ENCODE measurements at places on chromosomes 5 and 9.

- DNase-seq: no peak
Measured at GRCh38 chr5:156477196-156477595, 150.2 kb downstream of the SGCD start.

DNA sequence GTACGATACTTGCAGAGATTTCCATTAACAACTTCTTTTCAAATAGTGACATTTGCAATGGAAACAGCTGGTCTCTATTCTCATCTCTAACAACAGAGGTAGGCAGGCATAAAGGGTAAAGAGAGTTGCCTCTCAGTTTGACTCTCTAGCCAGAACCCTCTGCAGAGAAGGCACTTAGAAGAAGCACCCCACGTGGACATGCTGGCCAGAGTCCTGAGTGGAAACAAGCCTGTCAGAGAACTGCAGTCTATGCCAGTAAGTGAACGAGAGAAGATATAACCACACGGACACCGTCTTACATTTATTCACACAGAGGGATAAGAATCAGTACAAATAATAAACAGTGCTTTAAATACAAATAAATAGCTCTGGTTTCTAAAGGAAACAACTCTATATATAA is 11.0 kb upstream of the LHX6 start:
- DNase-seq: no peak

DNA sequence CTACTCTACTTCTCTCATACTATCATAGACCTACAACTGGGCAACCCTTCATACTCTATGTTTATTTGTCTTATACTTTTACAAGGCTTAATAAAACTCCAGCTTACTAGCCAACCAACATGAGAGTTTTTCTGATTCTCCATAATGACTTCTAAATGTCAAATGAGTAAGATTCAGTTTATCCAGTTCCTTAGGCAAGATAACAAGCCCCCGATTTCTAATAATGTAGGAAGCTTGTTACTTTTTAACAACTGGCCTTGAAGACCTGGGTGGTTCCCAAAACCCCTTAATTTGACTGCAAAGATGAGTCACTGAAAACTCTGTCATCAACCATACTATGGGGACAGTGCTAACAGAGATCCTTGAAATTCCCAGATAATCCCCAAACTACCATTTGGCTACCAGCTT is 294.6 kb upstream of the ACTBL2 start:
- DNase-seq: no peak

- DNase-seq: no peak
Measured at GRCh38 chr5:53397141-53397757, 83.2 kb upstream of the FST start.

DNA sequence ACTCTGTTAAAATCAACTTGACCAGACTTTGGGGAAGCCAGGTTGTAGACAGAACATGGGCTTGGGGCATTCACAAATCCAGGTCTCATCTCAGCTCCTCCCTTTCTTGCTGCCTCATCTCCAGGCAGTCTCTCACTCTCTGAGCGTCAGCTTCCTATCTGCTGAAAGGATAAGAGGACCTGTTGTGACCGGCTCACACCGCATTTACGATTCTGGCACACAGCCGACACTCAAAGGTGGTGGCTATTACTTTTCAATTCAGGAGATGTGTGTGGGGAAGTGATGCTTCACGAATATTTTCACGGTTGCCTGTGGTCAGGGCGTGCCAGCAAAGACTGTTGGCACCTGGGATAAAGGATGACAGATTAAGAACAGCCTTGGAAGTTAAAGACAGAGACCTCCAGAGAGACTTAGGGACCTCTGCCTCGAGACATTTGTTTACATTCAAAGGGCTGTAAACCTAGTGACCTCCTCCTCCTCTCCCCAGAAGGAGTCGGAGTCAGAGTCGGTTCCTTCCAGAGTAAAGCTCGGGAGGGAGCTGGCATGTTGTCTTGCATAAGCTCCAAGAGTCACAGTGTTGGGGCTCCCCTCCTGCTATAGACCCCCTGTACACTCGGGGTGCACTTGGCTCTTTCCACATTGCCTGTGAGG is 83.2 kb downstream of the AK8 start:
- peak; percentile 69 for DNase-seq

DNA sequence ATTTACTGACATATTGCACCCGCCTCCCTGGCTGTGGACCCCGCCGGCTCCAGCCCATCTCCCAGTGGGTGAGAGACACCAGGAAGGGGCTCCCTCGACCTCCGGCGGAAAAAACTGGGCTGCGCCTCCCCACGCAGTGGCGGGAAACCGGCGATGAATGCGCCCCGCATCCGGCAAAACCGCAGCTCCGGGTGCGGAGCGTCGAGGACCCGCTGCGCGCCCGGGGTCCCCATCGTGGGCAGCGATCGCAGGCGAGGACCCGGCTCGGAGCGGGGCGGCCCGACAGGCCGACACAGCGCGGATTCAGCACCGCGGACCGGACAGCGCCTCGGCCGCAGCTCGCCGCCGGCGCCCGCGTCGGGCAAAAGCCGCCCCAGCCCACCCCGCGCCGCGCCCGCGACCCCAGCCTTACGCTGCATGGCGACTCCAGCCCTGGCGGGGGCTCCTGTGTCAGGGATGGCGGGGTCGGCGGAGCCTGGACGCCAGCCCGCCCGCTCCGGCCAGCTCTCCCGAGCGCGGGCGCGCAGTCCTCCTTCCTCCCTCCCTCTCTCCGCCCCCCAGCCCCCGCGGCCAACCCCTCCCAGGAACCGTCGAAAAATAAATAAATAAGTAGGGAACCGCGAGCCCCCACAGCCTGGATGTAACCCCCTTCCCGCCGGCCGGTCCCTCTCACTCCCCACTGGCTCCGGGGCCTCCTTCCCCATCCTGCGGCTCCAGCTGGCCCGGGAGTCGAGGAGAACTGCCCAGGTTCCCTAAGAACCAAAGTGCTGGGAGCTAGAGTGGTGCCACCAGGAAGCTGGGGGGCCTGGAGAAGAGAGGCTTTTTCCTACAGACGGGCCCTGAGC is 3.1 kb downstream of the LHX3 start:
- DNase-seq: peak; percentile 56

GRCh38 chr9:14320271-14321181 is 6.6 kb upstream of the NFIB start:
- DNase-seq: no peak

DNA sequence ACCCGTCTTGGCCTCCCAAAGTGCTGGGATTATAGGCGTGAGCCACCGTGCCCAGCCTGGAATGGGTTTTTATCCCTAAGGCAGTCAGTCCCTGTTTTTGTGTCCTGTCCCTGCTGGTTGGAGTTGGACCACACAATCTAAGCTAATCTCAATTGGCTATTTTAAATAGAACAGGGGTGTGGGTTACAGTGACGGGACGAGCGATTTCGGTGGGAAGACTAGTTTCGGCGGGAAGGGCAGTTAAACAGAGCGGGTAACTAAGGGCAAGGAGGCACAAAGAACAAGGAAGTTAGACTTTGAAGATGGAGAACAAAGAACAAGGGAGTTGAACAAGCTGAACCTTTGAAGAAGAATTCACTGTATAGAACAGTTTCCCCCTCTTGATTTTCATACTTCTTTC is 1.4 kb downstream of the GTF3C5 start:
- DNase-seq: no peak

- no peak for DNase-seq
Measured at GRCh38 chr5:133403741-133404364, 208.5 kb downstream of the FSTL4 start.

DNA sequence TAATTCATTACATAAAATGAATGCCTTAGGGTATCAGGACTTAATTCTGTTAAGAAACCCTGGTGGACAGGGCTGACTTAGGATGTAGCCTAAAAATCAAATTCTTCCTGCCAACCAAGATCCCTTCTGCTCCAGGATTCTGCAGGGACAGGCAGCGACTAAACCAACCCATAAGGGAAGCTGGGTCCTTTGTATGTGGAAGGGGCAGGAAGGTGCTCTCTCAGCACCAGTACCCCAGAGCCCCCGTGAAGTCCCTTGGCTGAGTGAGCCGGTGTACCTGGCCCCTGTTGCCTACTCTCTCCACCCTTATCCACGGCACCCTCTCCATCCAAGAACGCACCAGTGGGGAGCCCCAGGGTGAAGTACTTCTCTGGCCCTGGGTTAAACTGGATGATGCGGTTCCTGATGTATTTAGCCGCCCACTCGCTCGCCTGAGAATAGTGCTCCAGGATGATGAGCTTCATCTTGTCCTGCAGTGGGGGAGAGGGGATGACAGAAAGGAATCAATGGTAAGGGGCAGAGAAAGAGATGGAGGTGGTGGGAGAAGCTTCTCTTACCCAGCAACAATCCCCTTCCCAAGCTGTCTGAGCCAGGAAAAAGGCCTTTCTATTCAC is 1.1 kb downstream of the GNPDA1 start:
- DNase-seq: no peak

DNA sequence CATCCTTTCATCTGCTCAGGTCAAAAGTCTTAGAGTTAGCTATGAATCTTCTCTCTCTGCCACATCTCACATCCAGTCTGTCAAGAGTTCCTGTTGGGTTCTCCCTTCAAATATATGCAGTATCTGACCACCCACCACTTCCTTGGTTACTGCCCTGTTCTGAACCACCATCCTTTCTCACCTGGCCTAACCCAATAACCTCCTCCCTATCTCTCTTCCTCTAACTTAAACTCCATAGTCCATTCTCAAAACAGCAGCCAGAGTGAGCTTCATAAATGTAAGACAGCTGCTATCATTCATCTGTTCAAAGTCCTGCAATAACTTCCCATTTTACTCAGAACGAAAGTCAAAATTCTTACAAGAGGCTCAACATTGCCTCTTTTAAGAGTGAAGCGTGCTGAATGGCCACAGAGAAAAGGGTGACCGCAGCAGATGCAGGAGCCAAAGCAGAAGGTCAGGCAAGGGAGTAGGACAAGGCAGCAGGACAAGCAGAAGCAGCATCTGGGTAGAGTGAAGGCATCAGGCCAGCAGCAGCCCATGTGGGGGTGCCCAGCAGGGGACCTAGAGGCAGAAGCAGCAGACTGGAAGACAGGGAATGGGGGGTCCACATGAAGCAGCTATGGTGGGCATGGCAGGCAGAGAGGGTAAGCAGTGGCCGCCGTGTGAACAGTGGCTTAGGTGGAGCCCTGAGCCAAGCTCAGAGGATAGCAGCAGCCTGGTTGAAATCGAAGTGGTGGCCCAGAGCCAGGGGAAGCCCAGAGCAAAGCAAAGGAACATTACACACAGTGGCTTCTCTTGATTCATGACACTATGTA is 39.3 kb upstream of the CDC42SE2 start:
- DNase-seq: peak; percentile 15

DNA sequence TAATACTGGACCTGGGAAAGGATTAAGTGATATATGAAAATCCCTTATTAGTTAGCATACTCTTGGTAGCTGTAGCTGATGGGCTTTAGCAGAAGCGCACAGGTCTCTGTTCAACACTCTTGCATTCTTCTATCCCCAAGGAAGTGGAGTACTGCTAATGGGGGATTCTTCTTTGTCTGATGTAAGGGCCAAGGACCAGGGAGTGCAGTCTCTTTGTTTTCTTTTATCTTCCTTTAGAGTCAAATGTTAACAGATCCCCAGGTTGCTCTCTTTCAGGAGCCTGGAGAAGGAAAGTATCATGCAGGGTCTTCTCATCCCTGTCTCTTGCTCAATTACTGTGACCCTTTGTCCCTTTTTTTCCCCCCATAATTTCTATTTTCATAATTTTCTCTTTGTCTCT is 1146.9 kb upstream of the DMAC1 start:
- DNase-seq: no peak

GRCh38 chr5:80584770-80585169 is 14.7 kb upstream of the ANKRD34B start:
- no peak for DNase-seq

DNA sequence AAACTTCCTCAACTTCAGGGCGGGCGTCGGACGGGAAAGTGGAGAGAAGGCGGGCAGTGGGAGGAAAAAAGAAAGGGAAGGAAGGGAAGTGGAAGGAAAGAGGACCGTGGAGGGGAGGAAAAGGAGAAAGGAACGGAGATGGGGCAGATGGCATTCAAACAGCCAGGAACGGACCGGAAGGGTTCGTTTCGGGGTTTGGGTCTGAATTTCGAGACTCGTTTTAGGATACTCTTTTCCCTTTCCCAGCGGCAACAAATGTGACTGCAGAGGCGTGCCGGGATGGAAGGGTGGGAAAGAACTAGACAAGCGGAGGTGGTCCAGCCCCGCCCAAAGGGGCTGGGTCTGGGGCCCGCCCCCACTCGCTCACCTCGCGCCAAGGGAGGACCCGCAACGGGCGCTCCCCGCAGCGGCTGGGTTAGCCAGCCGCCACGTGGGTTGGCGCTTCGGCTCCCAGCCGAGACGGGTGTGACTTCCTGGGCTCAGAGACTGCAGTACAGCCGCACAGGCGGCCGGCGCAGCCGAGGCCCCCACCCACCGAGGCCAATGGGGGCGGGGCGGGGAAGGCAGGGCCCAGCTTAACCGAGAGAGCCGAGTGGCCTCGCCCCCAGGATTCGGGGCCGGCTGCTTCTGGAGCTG is 2.7 kb downstream of the VCAN start:
- DNase-seq: peak; percentile 74

GRCh38 chr5:145531038-145531734 is 304.0 kb downstream of the PRELID2 start:
- no peak for DNase-seq

DNA sequence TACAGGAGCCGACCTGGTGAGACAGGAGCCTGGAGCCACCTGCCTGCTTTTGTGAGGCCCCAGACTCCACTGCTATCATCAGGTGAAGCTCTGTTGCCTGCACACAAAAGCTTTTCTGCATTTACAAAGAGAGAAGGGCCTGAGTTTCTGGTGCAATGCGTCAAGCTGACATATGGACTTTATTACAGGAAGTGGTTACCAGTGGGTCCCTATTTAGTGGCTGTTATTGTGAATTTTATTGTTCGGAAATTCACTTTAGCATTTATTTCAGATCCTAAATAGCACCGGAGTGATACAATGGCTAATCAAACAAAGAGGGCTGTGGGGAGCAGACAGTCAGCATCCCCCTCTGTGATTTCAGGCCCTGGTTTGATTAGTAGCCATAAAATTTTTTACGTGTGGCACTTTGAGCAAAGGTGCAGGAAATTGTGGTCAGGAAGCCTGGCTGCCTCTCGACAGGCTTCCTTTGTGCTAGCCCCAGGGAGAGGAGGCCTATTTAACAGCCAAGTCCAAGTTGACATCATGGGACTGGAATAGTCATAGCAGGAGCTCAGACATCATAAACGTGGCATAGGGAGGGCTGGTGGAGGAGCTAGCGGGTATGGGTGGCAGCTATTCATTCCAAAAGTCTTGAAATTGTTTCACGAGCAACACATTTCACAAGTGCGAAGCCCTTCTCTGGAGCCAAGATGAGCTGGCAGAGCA is 8.4 kb downstream of the TGFBI start:
- DNase-seq: peak; percentile 46

DNA sequence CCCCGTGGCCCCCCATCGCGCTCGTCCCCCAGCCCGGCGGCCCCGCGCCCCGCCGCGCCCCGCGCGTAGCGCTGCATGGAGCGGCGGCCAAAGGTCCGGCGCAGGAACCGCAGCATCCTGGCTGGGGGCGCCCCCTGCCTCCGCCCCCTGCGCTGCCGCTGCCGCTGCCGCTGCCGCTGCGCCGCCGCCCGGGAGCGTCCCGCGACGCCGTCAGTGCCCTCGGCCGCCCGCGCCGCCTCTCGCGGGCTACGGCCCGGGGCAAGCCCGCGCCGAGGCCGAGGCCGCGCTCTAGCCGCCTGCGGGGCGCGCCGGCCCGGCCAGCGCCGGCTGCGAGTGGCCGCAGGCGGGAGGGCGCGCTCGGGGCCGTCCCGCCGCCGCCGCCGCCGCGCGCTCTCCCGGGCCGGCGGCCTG is 523 bp downstream of the EPB41L4B start:
- no peak for DNase-seq
